AG10803 (cell line): ENCODE measurements at places on chromosomes 13 and 19.
A peak's percentile ranks its signal among the peaks of the same experiment; 100 is the strongest.

GRCh38 chr13:33135097-33135496, 118.9 kb downstream of the KL start:
- DNase-seq = no peak

- DNase-seq = peak; percentile 36
Observed at GRCh38 chr13:44932850-44933251, 56.4 kb downstream of the NUFIP1 start.

DNA sequence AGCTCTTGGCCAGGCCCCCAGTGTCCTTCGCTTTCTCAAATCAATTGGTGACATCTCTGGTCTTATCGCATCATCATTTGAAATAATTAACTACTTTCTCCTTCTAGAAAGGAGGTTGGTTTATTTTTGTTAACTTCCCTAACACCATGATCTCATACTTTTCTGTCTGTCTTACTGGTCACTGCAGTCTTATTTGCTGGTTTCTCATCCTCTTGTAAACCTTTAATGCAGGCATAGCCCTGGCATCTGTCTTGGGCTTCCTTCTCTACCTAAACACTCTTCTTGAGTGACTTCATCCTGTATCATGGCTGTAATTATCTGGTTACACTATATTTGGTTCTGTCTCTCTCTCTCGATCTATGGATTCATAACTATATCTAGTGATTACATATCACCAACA, 152.8 kb downstream of the CYSLTR2 start:
- no peak for DNase-seq

- DNase-seq = peak; percentile 38
Observed at GRCh38 chr13:97026531-97027161, 32.4 kb upstream of the OXGR1 start.

DNA sequence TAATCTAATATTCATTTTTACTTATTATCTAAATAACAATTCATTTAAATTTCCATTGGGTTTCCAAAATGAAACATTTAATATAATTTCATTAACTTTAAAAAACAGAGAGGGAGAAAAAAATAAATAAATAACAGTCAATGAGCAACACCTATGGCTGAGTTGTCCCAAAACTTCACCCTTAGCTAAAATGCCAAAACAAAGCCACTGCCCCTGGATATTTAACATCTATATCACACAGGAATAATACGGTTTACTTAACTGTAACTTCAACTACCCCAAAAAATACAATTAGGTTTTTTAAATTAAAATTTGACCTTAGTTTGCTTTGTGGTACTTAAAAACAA, 541 bp downstream of the ELF1 start:
- no peak for DNase-seq

DNA sequence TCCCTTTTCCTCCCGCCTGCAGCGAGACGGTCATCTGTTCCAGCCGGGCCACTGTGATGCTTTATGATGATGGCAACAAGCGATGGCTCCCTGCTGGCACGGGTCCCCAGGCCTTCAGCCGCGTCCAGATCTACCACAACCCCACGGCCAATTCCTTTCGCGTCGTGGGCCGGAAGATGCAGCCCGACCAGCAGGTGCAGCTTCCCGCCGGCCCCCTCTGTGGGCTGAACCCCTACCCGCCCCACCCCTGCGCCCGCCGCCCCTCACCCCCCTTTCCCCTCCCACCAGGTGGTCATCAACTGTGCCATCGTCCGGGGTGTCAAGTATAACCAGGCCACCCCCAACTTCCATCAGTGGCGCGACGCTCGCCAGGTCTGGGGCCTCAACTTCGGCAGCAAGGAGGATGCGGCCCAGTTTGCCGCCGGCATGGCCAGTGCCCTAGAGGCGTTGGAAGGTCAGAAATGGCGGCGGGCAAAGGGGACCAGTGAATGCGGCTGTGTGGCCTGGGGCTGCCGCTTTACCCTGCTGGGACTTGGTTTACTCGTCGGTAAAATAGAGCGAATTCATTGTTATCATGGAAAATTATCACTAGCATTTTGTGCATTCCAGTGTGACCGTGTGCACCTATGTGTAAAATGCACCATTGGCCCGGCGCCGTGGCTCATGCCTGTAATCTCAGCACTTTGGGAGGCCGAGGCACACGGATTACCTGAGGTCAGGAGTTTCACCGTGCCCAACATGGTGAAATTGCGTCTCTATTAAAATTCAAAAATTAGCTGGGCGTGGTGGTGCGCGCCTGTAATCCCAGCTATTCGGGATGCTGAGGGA, 10.6 kb downstream of the VASP start:
- DNase-seq = no peak

GRCh38 chr19:30407068-30407709, 35.0 kb downstream of the ZNF536 start:
- no peak for DNase-seq

- no peak for DNase-seq
Observed at GRCh38 chr13:76758257-76758656, 127.9 kb downstream of the KCTD12 start.

DNA sequence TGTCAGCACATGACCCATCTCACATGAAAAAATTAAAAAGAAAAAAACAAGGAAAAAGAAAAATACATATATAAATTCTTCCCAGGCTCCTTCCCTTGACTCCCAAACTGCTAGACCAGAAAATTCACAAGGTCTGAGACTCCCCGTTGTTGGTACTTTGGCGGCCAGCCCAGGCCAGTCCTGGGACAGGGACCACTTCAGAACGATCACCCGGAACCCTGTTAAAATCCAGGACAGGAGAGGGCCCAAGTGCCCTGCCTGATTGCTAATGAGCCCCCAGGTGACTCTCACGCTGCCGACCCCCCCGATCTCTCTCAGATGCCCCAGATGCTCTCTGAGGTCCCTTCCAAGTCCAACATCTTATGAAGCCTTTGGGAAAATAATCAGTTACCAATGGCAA, 107.2 kb downstream of the COL4A2 start:
- DNase-seq = no peak

DNA sequence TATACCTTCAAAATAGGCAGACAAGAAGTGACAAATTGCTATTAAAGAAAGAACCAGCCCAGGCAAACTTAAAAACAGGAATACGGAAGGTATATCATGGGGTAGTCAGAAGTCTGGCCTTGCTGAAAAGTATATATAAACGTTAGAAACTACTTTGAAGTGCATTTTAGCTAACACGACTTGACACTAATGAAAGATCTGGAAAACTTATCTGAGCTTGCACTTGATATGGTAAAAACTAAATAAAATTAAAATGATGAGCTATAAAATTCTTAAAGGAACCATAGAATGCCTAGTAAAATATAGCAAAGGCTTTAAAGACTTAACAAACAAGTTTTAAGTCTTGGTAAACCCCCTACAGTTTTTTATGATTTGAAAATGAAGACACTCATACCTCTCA, 795.3 kb upstream of the PCDH20 start:
- no peak for DNase-seq

- no peak for DNase-seq
Observed at GRCh38 chr13:24660023-24660741, 20.0 kb upstream of the ATP12A start.

DNA sequence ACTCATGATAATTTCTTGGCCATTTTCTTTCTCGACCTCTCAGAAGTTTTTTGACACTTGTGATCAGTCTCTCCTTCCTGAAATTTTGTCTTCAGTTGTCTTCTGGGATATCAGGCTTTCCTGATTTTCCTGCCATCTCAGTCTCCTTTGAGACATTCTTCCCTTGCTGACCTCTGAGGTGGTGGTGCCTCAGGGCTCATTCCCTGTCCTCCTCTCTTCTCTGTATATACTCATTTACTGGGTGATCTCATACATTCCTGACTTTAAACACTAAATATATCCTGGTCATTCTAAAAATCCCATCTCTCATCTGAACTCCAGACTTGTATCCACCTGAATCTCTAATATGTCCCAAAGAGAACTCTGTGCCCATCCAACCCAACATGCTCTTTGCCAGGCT, 31.3 kb upstream of the STARD13 start:
- DNase-seq = no peak
